ENCODE measurements at places on chromosomes 11 and 22.

DNA sequence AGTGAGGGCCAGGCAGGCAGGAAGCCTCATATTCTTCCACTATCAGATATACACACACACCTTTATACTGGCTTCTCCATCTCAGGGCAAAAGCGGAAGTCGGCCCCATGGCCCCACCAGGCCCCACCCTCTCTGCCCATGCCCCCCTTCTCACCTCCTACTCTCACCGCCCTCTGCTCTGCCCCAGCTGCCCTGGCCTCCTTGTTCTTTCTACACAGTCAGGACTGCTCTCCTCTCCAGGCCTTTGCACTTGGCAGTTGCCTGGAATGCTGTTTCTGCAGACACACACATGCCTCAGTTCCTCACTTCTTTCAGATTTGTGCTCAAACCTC, 25.3 kb downstream of the OTOG start:
- no peak for DNase-seq

- no peak for DNase-seq
Observed at GRCh38 chr11:103584720-103585119, 451.7 kb upstream of the DDI1 start.

DNA sequence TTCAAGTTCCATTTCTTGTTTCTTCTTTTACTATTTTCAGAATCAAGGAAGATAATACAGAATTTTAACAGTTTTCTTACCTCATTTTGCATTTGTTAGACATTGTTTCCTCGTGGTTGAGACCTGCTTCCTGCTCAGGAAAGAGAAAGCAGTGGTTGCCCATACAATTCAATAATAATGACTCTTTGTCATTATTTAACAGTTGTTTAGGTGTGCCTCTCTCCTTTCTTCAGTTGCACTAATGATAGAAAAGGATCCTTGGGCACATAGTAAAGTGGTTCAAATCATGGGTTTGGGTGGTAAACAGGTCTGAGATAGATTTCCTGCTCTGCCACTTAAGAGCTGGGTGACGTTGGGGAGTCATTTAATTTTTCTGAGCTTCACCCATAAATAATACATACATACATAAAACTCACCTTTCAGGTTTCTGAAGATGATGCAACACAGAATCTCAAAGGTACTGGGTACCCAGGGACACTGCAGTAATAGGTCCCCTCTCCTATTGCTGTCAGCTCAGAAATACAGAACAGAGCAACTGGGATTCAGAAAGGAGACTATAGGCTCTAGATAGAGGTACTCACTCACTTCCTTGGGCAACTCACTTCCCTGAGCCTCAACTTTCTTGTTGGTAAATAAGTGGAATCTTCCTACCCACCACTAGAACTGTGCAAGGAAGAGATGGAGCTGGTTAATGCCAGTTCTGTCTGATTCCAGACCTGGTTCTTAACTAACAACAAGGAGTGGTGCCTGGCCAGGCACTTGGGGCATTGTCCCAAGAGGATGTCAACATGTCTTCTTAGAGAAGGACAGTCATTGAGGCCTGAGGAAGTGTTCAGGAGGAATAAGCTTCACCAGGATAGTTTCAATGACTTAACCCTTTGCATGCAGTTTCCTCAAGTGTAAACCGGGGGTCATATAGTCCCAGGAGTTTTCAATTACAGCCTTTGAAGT, 34.9 kb downstream of the CD44 start:
- DNase-seq = no peak

DNA sequence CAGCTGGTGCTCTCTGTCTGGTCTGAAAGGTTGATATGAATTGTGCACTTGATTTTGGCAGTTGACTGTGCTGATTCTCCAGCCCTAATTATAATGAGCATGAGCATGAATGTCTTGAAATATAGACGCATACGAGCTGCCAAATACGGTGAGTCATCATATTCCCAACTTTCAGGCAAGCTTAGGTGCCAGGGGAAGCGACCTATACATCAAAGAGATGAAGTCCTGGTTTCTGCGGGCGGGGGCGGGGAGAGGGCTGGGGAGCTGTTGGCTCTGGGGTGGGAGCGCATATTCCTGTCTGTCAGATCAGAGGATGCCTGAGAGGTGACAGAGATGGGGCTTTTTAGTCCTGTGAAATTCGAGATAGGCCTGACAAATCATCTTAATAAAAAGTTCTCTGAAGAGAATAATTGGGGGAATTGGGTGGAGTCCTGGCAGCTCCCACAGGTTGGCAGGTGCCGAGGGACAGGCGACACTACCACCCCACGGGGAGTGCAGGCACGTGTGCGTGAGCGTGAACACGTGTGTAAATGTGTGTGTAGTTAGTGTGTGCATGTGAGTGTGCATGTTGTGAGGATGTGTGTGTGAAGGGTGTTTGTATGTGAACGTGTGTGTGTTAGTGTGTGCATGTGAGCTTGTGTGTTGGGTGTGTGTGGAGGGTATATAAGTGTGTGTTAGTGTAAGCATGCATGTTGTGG, 865.3 kb downstream of the TBC1D22A start:
- DNase-seq = no peak

All from AG04449 (cell line).